ENCODE measurements at places on chromosomes 2 and 18.
A peak's percentile ranks its signal among the peaks of the same experiment; 100 is the strongest.

- DNase-seq: no peak
Observed at GRCh38 chr2:232261776-232262175, 116.8 kb upstream of the ALPP start.

DNA sequence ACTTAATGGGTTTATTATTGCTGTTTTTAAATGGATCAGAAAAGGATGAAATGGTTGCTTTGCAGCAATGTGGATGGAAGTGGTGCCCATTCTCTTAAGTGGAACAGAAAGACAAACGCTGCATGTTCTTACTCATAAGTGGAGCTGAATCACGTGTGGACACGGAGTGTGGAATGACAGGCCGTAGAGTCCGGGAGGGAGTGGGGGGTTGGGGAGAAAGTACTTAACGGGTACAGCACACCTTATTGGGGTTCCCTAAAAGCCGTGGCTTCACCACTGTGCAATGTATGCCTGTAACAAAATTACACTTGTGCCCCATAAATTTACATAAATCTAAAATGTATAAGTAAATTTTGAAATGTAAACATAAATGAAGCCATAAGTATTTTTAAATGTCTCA is 64.0 kb upstream of the CTDP1 start:
- DNase-seq: no peak

DNA sequence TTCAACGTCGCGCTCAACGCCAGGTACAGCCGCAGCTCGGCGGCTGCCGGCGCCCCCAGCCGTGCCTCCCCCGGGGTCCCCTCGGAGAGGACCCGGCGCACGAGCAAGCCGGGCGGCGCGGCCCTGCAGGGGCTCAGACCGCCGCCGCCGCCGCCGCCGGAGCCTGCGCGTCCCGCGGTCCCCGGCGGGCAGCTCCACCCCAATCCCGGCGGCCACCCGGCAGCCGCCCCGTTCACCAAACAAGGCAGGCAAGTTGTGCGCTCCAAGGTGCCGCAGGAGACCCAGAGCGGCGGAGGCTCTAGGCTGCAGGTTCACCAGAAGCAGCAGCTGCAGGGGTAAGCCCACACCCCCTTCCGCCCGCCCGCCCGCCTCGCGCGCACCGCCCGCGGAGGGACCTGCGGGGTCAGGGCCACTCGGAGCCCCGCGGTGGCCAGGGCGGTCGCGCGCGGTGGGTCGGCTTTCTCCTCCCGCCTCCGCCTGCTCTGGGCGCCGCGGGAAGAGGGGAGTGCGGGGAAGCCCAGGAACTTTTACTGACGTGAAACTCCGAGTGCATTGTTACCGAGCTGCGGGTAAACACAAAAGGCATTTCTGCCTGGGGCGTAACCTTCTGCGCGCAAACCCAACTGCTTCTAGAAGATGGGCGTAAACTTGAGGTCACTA is 861 bp downstream of the LTBP1 start:
- no peak for DNase-seq

DNA sequence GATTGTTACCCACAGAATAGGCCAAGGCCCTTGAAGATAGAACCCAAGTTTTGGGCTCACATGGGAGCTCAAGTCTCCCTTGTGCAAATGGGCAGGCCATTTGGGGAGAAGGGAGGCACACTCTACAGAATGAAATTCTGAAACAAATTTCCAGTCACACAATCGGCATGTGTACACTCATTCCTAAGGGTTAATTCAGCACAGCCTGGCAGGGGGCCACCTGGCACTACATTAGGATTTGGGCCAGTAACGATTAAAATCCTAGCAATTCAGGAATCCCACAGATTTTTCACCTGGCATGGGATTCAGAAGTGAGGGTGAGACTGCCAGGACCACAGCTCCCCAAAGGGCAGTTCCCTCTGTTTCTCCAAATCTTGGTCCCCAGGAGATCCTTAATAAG is 46.4 kb downstream of the BMP10 start:
- no peak for DNase-seq

GRCh38 chr2:238005528-238005927 is 38.7 kb downstream of the UBE2F start:
- DNase-seq: no peak

DNA sequence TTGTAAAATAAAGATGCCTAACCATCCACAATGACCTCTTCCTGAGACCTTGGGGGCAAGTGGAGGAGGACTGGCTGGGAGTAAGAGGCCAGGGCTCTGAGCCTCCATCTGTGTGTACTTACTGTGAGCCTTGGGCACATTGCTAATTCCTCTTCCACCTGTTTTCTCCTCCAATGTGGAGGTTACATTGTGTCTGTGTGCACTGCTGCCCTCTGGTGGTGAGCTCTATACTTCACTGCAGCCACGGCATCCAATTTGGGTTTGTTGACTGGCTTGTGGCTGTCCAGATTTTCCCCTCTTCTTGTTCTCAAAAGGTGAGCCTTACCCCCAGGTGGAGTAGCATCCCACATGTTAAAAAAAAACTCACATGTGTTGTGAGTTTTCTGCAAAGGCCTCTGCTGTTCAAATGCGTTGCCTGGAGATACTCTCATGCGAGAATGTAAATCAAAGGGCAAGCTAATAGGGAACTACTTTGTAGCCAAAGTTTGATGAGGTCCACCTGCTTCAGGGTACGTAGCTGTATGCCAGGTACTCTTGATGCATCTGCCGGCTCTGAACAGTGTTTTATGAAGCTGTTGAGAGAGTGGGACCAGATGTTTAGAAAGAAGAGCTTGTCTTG is 80.8 kb downstream of the APOB start:
- DNase-seq: peak; percentile 48

DNA sequence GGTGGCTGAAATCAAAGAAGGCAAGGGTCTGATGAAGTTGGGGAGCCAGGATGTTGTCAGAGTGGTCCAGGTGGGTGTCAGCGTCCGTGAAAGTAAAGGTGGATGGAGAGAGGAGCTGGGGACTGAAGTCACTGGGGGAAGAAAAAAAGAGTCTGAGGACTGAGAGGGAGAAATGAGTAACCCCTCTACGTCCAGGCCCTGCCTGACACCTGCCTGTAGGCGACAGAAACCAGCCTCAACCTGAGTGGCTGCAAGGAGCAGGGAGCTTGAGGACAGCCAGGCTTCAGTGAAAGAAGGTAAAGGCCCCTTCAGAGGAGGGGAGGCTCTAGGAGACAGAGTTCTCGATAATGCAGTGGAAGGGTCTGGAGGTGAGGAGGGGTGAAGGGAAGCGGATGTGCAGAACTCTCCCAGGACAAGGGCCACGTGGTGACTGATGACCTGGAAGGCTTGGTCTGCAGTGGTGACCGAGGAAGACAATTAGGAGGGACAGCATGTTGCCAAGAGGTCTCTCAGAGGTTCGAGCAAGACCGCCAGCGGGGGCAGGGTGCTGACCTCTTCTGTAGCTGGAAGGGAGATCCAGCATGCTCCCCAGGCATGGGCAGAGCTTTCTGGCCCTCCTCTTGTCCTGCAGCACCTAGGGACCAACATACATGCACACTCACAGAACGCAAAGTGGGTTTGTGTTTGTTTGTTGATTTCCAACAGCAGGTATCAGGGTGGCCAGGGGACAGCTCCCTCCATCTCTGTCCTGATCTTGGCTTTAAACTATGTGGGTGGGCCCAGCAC is 86.6 kb upstream of the TMEM247 start:
- DNase-seq: no peak

DNA sequence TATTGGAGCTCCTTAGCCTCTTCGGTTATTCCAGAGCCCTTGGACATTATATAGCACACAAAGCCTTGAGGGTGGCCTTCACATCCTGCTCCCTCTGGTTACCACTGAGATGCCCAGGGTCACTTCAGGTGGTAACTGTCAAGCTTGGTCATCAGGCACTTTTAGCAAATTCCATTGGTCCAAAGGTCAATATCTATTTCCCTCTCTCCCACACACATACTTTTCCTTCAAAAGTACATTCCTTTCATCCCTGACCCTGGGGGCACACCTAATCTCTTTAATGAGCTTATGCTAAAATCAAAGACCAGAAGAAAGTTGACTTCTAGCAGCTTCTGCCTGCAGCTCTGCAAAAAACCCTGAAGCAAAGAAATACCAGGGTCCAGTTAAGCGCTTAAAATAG is 172.0 kb upstream of the NRP2 start:
- no peak for DNase-seq

GRCh38 chr18:67805261-67805660 is 288.7 kb upstream of the DSEL start:
- DNase-seq: no peak

DNA sequence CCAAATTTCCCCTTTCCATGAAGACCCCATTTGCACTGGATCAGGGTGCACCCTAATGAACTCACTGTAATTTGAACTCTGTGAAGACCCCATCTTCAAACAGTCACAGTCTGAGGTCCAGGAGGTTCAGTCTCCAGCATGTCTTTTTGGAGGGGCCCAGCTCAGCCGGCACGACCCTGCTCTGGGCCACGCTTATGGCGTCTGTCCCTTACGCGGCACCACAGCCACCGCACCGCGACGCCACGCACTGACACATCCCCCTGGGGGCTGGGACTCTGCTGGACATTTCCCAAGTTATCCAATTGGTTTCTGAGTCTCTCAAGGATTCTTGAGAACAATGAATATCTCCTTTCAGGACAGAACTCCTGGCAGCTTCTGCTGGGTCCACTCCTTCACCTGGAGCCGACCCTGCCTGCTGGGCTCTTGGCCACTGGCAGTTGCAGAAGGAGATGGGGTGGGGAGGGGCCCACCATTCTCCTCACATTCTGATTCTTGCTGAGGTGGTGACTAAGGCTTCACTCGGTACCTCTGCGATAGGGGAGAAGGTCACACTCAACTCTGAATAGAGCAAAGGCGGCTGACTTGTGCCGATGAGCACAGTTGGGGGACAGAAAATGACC is 124.0 kb downstream of the RTP5 start:
- DNase-seq: no peak

GRCh38 chr2:186308347-186308746 is 177.7 kb upstream of the ZC3H15 start:
- no peak for DNase-seq

DNA sequence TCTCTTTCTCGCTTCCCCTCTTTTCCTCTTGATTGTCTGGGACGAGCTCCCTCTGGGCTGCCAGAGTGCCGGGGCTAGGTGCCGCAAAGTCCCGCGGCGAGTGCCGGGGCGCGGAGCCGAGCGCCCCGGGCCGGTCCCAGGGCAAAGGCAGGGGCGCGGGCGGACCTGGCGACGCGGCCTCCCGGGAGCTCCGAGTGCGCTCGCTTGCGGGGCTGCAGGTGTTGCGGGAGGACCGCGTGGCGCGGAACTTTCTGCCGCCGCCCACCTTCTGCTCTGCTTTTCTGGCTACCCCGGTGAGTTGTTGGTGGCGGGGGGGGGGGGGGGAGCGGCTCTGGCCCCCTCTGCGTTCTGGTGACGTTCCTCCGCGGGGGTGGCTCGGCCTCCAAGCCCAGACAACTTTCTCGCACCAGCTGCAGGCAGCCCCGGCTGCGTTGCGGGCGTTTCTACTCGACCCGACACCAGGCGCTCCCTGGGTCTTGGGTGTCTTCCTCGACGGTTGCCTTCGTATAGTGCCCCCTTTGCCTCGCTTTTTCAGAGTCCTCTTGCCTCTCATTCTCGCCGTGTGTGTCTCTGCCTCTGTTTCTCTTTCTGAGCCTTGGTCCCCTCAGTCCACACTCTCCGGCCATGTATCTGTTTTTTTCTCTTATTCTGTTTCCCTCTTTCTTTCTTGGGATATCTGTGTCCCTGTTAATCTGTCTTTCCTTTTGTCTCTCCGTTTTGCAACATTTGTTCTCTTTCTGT is 759 bp downstream of the GALNT13 start:
- DNase-seq: no peak

DNA sequence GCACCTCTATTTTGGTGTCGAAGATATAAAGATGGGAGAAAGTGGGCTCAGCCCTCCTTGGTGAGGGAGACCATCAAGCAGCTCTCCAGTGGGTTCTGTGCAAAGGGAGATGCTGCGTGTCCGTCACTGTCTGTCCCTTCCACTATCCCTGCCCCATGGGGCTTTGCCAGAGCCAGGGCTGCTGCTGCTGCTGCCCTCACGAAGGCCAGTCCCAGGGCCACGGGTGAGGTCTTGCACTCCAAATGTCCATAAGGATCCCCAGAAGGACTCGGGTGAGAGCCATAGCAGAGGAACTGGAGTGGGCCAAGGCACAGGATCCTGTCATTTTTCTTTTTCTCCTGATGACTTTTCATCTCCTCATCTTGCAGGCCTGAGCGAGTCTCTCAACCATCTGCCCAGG is 3.7 kb upstream of the DIPK1C start:
- no peak for DNase-seq

DNA sequence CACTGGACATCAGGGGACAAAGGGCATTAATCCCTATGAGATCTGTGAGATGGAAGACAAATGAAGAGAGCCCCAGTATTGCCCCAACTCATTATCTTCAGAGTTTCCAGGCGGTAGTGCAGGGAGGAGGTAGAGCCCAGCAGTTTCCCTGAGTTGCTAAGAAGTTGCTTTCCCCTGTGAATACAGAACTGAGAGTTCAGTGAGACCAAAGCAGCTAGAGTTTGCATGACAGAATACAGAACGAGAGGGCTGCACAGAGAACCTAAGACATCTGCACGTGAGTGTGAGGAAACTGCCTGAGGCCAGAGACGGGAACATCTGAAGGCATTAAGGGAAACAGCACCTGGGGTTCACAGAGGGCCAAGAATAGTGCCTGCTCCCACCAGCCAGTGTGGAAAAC is 18.1 kb upstream of the PGAP1 start:
- no peak for DNase-seq

GRCh38 chr2:147937744-147938349 is 82.7 kb downstream of the ORC4 start:
- DNase-seq: no peak

- no peak for DNase-seq
Observed at GRCh38 chr2:237213315-237214022, 127.8 kb downstream of the COPS8 start.

GRCh38 chr2:29014811-29015421 is 33.8 kb downstream of the TOGARAM2 start:
- peak; percentile 53 for DNase-seq

GRCh38 chr2:174878537-174879147 is 114.4 kb upstream of the CHRNA1 start:
- no peak for DNase-seq

DNA sequence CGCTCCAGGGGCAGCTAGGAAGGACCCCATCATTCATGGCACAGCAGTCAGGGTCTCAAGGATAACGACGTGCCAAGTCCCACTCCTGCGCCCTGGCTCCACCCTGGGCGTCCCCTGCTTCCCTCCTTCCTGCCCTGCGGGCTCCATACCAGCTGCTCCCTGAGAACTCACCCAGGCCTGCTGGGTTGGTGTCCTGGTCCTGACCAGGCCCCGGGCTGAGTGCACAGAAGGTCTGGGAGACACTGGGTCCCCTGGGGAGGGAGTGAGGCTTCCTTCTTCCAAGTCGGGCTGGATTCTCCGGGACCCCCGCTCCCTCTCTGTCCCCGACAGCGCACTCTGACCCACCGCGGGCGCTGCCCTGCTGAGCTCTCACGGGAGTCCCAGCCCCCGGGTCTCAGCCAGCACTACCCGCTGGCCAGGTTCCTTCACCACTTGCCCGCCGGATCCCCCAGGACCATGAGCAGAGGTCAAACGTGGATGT is 160.2 kb downstream of the PXDN start:
- no peak for DNase-seq

- no peak for DNase-seq
Observed at GRCh38 chr2:73217160-73217559, 3.1 kb downstream of the SMYD5 start.

GRCh38 chr2:236545814-236546480 is 23.7 kb upstream of the ACKR3 start:
- no peak for DNase-seq

Measured in stimulated activated CD4-positive, alpha-beta T cell treated with anti-CD3 and anti-CD28 coated beads, Interleukin-2, amount 100 ng/mL, for 4 hours (primary cell).